Progenitor cell of endocrine pancreas (in vitro differentiated cells): ENCODE measurements at places on chromosomes 5 and 9. TPM values are rescaled to one million over a fixed set of nuclear protein-coding genes. Genes with fewer than 3 reads are reported as not detected.
A peak's percentile ranks its signal among the peaks of the same experiment; 100 is the strongest.

Gene SLC36A2
- total RNA-seq: not detected in 2 replicates

Gene LECT2
- not detected in 2 replicates for total RNA-seq

DNA sequence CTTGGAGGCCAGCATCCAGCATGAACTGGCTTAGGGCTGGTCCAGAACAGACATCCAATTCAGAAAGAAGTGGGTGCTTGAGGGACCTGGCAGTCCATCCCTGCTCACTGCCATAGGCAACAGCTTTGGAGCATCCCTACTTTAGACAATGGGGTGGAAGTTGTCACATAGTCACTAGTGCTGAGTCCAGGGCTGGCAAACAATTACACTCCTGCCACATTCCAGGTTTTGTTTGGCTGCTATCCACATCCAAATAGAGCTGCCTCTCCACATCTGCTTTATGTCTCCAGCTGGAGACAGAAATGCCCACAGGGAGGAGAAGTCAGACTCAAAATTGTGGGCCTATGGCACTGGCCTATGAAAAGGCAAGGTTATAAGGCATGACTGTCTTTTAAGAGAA is 7.0 kb downstream of the FSTL4 start:
- H3K4me3 ChIP-seq: no peak overlapping the region
- no peak for DNase-seq
- no peaks in the 10 kb centered on the region for H3K4me1 ChIP-seq
- H3K27ac ChIP-seq: no peak overlapping the region
- no peaks in the 10 kb centered on the region for H3K36me3 ChIP-seq

Gene WWC1
- total RNA-seq: 62.3 and 70.3 TPM in 2 replicates

DNA sequence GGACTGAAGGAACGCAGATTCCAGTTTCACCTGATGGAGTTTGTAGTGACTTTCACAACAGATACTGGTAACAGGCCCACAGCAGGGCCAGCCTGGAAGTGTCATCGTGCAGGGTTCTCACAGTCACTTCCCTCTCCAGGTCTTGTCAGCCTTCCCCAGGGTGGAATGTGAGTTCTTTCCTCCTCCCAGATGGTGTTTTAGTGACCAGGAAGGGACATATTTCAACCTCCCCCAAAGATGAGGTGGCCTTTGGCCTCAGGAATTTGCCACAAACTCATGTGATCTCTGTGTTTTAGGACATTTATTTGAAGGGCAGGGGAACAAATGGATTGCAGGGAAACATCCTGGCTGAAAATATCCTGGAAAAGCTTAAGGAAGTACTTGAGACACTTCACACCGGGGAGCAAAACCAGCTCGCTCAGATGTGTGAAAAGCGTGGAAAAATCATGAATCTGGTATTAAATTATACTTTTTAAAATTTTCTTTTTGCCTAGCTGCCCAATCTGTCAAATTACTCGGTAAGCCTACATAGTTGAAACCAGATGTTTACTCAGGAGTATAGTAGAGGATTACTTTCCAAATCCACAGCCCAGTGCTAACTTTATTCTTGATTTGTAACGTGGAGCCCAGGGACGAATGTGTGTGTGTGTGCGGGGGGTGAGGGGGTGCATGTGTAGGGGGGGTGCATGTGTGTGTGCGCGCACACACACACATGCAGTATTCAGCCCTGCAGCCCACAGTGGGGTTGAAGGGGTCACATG is 66.8 kb downstream of the PTPDC1 start:
- no peak for DNase-seq
- H3K27ac ChIP-seq: peak overlapping the region; percentile 74
- H3K4me3 ChIP-seq: no peak overlapping the region
- no peaks in the 10 kb centered on the region for H3K4me1 ChIP-seq
- H3K36me3 ChIP-seq: no peaks in the 10 kb centered on the region

Gene GADD45G
- 1.8 and 1.9 TPM in 2 replicates for total RNA-seq

Gene NIPAL4
- total RNA-seq: not detected in 2 replicates

Gene PCDHGA11
- total RNA-seq: 3.1 and 3.3 TPM in 2 replicates

GRCh38 chr5:50535393-50535792 is 94.3 kb upstream of the EMB start:
- no peak overlapping the region for H3K27ac ChIP-seq
- H3K36me3 ChIP-seq: no peaks in the 10 kb centered on the region

DNA sequence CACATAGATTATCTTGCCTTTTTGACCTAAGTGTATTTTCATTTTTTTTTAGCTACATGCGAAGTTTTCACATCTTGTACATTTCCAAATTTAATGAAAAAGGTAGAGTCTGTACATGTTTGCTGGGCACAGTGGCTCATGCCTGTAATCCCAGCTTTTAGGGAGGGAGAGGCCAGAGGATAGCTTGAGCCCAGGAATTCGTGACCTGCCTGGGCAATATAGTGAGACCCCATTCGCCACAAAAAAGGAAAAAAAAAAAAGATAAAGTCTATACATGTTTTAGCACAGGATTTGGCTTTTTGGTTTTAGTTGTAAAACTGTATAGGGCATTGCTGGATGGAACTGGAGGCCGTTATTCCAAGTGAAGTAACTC is 28.8 kb downstream of the RAI14 start:
- no peak overlapping the region for H3K4me3 ChIP-seq
- DNase-seq: no peak
- peak overlapping the region; percentile 97 for H3K27ac ChIP-seq
- H3K36me3 ChIP-seq: peaks cover 9% of the 10 kb centered on the region
- peaks cover 71% of the 10 kb centered on the region for H3K4me1 ChIP-seq

DNA sequence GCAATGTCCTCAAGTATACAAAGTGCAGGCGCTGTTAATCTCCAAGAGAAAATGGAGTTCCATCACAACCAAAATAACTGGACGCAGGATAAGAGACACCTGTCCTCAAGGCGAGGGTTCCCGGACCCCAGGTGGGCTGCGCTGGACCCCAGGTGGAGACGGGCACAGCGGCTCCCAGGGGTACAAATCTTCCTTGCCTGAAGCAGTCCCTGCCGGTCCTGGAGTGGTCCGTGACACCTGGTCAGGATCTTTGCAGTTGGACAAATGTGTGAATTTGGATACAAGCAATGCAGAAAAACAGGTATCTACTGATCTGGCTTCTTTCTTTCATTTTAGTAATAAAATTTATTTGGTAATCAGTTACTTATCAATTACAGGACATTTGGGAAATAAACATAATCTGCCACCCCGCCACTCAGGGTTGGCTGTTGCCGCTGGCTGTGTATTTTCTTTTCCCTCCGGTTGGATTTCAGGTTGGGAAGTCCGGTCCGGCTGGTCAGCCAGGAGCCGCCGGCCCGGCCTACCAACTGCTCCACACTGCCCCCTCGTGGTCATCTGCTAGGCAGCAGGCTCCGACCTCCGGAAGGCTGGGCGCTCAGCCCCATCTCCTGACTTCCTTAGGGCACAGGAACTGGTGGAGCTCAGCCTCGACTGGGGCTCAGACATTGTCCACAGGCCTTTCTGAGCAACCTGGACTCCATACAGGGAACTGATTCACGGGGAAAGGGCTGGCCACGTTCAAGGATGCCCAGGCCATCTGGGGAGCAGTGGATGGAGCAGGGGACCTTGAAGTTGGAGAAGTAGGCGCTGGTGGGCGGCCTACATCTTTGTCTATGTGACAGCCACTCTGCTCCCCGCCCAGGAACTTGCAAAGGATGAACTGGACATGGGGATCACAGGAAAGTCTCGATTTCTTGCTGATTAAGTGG is 43.4 kb downstream of the NXNL2 start:
- H3K4me1 ChIP-seq: no peaks in the 10 kb centered on the region
- peaks cover 11% of the 10 kb centered on the region for H3K27me3 ChIP-seq
- no peaks in the 10 kb centered on the region for H3K36me3 ChIP-seq
- no peak overlapping the region for H3K4me3 ChIP-seq
- no peak overlapping the region for H3K27ac ChIP-seq

GRCh38 chr5:72065751-72066255 is 41.5 kb upstream of the MAP1B start:
- no peak overlapping the region for H3K4me3 ChIP-seq
- peaks cover 12% of the 10 kb centered on the region for H3K4me1 ChIP-seq
- H3K36me3 ChIP-seq: no peaks in the 10 kb centered on the region

DNA sequence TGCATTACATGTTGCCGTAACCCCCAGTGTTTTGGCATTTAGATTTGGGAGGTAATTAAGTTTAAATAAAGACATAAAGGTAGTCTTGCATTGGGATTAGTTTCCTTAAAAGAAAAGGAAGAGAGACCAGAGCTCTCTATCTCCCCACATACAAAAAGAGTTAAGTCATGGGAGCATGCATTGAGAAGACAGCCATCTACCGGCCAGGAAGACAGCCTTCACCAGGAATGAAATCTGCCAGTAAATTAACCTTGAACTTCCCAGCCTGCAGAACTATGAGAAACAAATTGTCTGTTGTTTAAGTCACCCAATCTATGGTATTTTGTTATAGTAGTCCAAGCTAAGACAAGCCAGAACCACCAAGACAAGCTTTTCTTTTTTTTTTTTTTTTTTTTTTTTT is 567.0 kb upstream of the CDH18 start:
- H3K4me3 ChIP-seq: no peak overlapping the region
- no peak overlapping the region for H3K27ac ChIP-seq
- no peak for DNase-seq
